Neural cell (in vitro differentiated cells): ENCODE measurements at places on chromosomes 5 and 9. TPM values are rescaled to one million over a fixed set of nuclear protein-coding genes. Genes with fewer than 3 reads are reported as not detected.

The STPG3 gene
- not detected in 2 replicates for polyA plus RNA-seq

The TRIM7 gene
- polyA plus RNA-seq = 1.4 and 2.1 TPM in 2 replicates

The ZNF366 gene
- polyA plus RNA-seq = not detected in 2 replicates

The WDR31 gene
- polyA plus RNA-seq = 0.59 and 0.84 TPM in 2 replicates

The SPOUT1 gene
- polyA plus RNA-seq = 26.7 and 34.7 TPM in 2 replicates

The OR13C5 gene
- polyA plus RNA-seq = not detected in 2 replicates

The P4HA2 gene
- polyA plus RNA-seq = 1.4 and 1.8 TPM in 2 replicates

The CCDC183 gene
- 5.5 and 8.8 TPM in 2 replicates for polyA plus RNA-seq

The CD74 gene
- polyA plus RNA-seq = not detected in 2 replicates

The BARHL1 gene
- not detected in 2 replicates for polyA plus RNA-seq

The TIFAB gene
- 0.10 TPM in 1 of 2 replicates, not detected in the other for polyA plus RNA-seq
